ENCODE measurements at places on chromosomes 1 and 21.

DNA sequence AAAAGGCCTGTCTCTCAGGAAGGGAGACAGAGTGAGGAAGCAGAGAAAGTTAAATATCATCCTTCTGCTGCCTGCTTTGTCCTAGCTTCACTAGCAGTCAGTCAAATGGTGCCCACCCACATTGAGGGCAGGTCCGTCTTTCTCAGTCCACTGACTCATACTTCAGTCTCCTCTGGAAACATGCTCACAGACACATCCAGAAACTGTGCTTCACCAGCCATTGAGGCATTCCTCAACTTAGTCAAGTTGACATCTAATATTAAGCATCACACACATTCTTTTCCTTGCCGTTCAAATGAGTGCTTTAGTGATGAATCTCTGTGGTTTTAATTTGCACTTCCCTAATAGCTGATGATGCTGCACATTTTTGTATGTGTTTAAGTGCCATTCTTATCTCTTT, 777.8 kb upstream of the PRMT6 start:
- DNase-seq = no peak

GRCh38 chr1:20787840-20788795, 1.0 kb upstream of the HP1BP3 start:
- peak; percentile 64 for DNase-seq

GRCh38 chr1:204858363-204858821, 12.3 kb upstream of the NFASC start:
- no peak for DNase-seq

- DNase-seq = no peak
These were observed 14.5 kb downstream of the LRRC8B start for GRCh38 chr1:89539128-89539527.
